Colonic mucosa (tissue), 4 donors: ENCODE measurements at places on chromosomes 2 and 18. TPM values are rescaled to one million over a fixed set of nuclear protein-coding genes. Genes with fewer than 3 reads are reported as not detected.

- no peaks in the 10 kb centered on the region for H3K27me3 ChIP-seq
- H3K36me3 ChIP-seq: no peaks in the 10 kb centered on the region
- DNase-seq: no peak
- no peak overlapping the region for H3K27ac ChIP-seq
- H3K4me1 ChIP-seq: no peaks in the 10 kb centered on the region
Measured at GRCh38 chr18:43596105-43596712, 318.9 kb upstream of the SYT4 start.

DNA sequence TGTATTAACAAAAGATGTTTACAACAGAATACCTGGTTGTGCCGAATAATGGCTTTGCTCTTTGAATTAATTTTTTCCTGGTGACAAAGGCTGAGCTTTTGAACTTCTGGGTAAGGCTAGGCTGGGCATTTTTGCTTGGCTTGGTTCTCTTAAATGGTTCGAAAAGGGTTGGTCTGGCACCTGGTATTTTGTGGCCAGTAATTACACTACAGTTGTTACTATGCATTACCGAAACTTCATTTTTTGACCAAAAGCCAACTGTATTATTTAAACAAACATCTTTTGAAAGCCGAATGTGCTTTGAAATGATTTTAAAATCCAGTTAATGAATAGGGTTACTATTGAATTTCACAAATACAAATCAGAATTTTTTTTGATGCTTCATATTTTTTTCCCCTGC lies 19.4 kb upstream of the NFE2L2 start:
- H3K27me3 ChIP-seq: no peaks in the 10 kb centered on the region
- no peak overlapping the region for H3K27ac ChIP-seq
- no peaks in the 10 kb centered on the region for H3K36me3 ChIP-seq
- H3K4me1 ChIP-seq: no peaks in the 10 kb centered on the region
- H3K4me3 ChIP-seq: no peak overlapping the region

GRCh38 chr2:100877555-100877954 lies 57.6 kb downstream of the NPAS2 start:
- no peaks in the 10 kb centered on the region for H3K36me3 ChIP-seq
- no peaks in the 10 kb centered on the region for H3K27me3 ChIP-seq
- H3K27ac ChIP-seq: no peak overlapping the region
- no peaks in the 10 kb centered on the region for H3K4me1 ChIP-seq
- no peak for DNase-seq
- H3K4me3 ChIP-seq: no peak overlapping the region

KYNU gene
- total RNA-seq: 2.8 TPM

CCDC74A gene
- 4.1 TPM for total RNA-seq

GRCh38 chr2:114472246-114472645 lies 29.8 kb downstream of the DPP10 start:
- H3K4me1 ChIP-seq: no peaks in the 10 kb centered on the region
- H3K4me3 ChIP-seq: no peak overlapping the region
- H3K27ac ChIP-seq: no peak overlapping the region
- no peaks in the 10 kb centered on the region for H3K27me3 ChIP-seq

DNA sequence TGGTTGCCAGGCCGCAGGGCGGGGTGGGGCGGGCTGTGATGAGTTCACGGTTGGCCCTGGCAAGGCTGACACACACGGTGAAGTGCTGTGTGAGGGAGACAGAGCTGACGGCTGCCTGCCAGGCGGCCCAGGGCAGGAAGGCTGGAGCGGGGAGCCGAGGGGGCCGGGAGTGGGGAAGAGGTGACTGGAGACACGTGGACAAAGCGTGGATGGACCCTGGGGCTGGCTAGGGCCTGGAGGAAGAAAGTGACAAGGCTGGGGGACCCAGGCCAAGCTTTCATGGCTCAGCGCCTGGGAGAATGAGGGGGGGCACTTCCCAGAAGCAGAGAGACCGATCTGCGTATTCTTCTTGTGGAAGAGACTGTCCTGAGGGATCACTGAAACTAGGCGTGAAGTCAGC lies 123.2 kb downstream of the DYSF start:
- H3K27ac ChIP-seq: no peak overlapping the region
- H3K27me3 ChIP-seq: no peaks in the 10 kb centered on the region
- no peak for DNase-seq
